ENCODE measurements at places on chromosomes 2 and 18.

- no peak for DNase-seq
Observed at GRCh38 chr18:31667185-31667584, 17.2 kb downstream of the B4GALT6 start.

- no peak for DNase-seq
Observed at GRCh38 chr2:213166109-213166508, 14.7 kb upstream of the IKZF2 start.

GRCh38 chr2:178256382-178257042, 62.2 kb downstream of the OSBPL6 start:
- DNase-seq, result no peak

GRCh38 chr2:10001586-10001985, 41.8 kb upstream of the KLF11 start:
- no peak for DNase-seq

DNA sequence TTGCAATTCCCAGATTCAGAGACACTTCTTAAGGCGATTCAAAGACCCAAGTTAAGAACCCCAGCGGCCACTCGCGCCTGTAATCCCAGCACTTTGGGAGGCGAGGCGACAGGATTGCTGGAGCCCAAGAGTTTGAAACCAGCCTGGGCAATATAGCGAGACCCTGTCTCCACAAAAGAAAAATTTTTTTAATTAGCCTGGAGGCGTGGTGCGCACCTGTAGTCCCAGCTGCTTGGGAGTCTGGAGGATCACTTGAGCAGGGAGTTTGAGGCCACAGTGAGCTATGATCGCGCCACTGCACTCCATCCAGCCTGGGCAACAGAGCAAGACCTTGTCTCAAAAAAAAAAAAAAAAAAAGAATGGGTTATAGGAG, 585 bp upstream of the ANAPC1 start:
- no peak for DNase-seq

Measured in small intestine (tissue), 16 donors.